A549 treated with CpdA at 1 μM for 4 hours (cell line): ENCODE measurements at places on chromosomes 1 and 21. TPM values are rescaled to one million over a fixed set of nuclear protein-coding genes. Genes with fewer than 3 reads are reported as not detected.

TAS1R1 gene
- 0.07 TPM in 1 of 5 replicates, not detected in the others for total RNA-seq

TBX15 gene
- 0.03 to 0.08 TPM (median 0.05 TPM) in 4 of 5 replicates, not detected in the other for total RNA-seq

LAMC1 gene
- total RNA-seq = 87.7 to 136 TPM (median 106 TPM) in 5 replicates

GBP3 gene
- total RNA-seq = 1.1 to 1.3 TPM (median 1.3 TPM) in 5 replicates

IL22RA1 gene
- 3.5 to 4.9 TPM (median 4.1 TPM) in 5 replicates for total RNA-seq

S100A8 gene
- total RNA-seq = not detected in 5 replicates

SRRM1 gene
- 33.8 to 66.6 TPM (median 43.2 TPM) in 5 replicates for total RNA-seq

GRIK3 gene
- total RNA-seq = not detected in 5 replicates

SUMO3 gene
- total RNA-seq = 54.2 to 66.2 TPM (median 65.0 TPM) in 5 replicates

HEYL gene
- 2.3 to 3.3 TPM (median 3.0 TPM) in 5 replicates for total RNA-seq

DEPDC1 gene
- total RNA-seq = 12.2 to 15.3 TPM (median 13.7 TPM) in 5 replicates

NID1 gene
- 4.9 to 9.2 TPM (median 7.1 TPM) in 5 replicates for total RNA-seq

TMPRSS15 gene
- not detected in 5 replicates for total RNA-seq

DNASE2B gene
- total RNA-seq = not detected in 5 replicates

NVL gene
- total RNA-seq = 18.4 to 25.0 TPM (median 19.8 TPM) in 5 replicates

AJAP1 gene
- under 0.01 TPM in 1 of 5 replicates, not detected in the others for total RNA-seq

SPRR2E gene
- not detected in 5 replicates for total RNA-seq
